ENCODE measurements at places on chromosomes 5 and 9. TPM values are rescaled to one million over a fixed set of nuclear protein-coding genes. Genes with fewer than 3 reads are reported as not detected.

Gene TMEFF1
- total RNA-seq: 0.26 TPM

Gene PTPA
- total RNA-seq: 94.5 TPM

DNA sequence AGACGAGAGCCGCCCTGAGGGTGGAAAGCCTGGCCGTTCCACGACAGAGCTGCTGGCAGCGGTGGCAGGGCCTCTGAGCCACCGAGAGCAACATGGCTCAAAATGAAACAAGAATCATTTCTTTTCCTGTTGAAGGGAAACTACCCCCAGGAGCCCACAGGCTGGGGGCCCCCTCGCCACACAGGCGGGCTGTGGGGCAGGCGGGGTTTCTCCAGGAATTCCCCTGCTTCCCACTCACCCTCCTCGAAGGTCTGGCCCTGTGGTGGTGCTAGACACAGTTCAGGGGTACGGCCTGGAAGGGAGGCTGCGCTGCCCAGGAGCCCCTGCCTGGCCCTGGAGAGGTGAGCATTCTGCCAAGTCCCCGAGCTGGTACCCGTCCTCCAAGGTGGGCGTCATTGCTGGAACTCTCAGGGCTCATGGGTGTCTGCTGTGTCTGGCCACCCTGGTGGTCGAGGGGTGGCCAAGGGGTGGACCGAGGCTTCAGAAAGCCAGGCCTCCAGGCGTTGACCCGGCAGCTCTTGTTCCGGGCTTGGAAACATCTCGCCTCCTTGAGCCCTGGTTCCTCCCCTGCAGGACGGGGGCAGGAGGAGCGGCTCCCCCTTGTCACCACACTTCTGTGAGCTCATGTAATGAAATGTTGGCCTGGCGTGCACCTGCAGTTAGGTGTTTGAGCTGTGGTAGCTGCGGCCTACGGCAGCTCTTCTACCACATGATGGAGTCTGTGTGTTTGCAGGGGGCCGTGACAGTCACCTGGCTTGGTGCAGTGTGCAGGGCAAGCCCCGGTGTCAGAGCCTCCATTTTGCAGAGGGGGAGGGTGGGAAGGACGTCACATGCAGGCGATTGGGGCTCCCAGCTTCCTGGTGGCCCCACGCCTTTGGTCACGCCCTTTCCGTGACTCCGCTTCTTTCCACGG lies 65.3 kb downstream of the RXRA start:
- DNase-seq: peak; percentile 87

- no peak for DNase-seq
Measured at GRCh38 chr9:33040792-33041431, 15.8 kb downstream of the DNAJA1 start.

GRCh38 chr5:52989781-52990527 lies 802 bp downstream of the ITGA2 start:
- peak; percentile 73 for DNase-seq
